Iris pigment epithelial cell (primary cell): ENCODE measurements at places on chromosomes 5 and 9.

- DNase-seq, result peak; percentile 26
Measured at GRCh38 chr5:126139773-126140172, 283.4 kb upstream of the GRAMD2B start.

DNA sequence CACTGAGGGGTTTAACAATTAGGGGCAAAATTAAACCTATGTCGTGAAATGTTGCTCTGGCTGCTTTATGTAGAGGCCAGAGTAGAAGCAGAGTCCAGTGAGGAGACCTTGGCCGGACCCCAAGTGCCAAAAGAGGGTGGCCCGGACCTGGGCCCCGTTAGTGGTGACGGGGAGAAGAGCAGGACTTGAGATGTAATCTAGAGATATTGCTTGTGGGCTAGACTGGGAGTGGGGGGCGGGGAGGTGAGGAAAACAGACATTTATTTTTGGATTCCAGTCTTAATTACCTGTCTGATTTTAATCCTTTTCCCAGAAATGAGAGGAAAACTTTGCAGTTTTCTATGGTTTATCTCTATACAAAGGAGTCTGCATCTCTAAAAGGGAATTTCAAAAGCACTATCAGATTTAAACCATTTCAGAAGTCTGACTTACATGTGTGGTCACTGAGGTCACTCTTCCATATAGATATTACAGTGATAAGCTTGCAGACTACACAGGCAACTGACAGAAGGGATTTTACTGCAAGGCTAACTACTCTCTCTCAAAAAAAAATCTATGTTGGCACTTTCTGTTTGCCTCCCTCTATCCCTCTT, 108.1 kb downstream of the MED27 start:
- no peak for DNase-seq

GRCh38 chr9:106697390-106697749, 165.6 kb upstream of the ZNF462 start:
- DNase-seq, result no peak

DNA sequence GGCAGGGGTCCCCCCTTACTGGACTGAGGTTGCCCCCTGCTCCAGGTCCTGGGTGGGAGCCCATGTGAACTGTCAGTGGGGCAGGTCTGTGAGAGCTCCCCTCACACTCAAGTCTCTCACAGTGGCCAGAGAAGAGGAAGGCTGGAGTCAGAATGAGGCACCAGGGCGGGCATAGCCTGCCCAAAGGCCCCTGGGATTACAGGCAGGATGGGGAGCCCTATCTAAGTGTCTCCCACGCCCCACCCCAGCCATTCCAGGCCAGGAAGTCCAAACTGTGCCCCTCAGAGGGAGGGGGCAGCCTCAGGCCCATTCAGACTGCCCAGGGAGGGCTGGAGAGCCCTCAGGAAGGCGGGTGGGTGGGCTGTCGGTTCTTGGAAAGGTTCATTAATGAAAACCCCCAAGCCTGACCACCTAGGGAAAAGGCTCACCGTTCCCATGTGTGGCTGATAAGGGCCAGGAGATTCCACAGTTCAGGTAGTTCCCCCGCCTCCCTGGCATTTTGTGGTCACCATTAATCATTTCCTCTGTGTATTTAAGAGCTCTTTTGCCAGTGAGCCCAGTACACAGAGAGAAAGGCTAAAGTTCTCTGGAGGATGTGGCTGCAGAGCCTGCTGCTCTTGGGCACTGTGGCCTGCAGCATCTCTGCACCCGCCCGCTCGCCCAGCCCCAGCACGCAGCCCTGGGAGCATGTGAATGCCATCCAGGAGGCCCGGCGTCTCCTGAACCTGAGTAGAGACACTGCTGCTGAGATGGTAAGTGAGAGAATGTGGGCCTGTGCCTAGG, at the start of gene CSF2:
Gene CSF2, plus strand, starts transcription at position 559 of the 783 bp plus-strand sequence. Its CDS starts 35 bp downstream, at position 594.
- peak; percentile 59 for DNase-seq

DNA sequence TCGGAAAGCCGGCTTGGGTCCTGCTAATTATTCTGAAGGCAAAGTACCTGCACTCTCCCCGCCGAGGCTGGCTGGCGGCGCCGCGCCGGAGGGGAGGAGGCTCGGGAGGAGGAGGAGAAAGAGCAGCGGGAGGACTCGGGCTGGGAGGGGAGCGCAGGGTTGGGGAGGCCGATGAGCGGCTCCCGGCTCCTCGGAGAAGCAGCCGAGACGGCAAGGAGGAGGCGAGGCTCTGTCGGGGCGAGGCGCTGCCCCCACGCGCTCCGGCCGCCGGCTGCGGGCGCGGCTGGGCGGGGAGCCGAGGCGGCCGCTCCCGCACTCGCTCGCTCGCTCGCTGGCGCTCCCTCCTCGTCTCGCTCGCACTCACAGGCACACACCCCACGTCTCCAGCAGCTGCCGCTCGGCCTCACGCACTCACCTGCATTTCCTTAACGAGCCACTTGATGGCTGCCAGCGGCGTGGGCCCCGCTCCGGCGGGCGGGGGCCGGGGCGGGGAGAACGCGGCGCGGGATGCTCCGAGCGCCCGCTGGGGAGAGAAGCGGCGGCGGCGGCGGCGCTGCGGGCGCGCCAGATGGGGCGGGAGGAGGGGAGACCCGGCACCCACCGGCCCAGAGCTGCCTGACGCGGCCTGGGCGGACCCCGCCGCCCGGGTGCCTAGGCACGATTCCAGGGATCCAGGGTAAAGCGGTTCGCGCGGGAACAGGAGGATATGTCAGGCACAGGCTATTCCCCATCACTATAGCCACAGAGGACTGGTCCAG, at the start of gene PTPRD:
Gene PTPRD, minus strand, starts transcription at position 362 of the 758 bp plus-strand sequence.
- peak; percentile 39 for DNase-seq

- peak; percentile 79 for DNase-seq
Measured at GRCh38 chr9:18658804-18659705, 185.1 kb downstream of the ADAMTSL1 start.

GRCh38 chr9:94511955-94512265, 43.0 kb upstream of the PCAT7 start:
- DNase-seq, result no peak

DNA sequence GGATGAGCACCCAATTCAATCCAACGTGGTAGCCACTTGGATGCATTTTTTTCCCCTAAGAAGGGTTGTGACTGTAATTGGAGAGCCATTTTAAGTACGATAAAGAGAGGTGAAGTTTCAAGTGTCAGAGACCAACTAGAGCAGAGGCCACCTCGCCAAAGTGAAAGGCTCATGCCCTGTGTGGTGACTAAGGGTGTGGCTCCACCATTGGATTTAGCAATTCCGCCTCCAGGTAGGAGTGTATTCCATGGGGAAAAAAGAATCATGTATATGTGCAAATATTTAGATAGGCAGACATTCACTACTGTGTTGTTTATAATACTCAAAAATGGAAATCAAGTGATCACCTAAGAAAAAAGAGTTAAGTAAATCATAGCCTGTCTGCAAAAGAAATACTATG, 53.1 kb upstream of the S1PR3 start:
- no peak for DNase-seq

DNA sequence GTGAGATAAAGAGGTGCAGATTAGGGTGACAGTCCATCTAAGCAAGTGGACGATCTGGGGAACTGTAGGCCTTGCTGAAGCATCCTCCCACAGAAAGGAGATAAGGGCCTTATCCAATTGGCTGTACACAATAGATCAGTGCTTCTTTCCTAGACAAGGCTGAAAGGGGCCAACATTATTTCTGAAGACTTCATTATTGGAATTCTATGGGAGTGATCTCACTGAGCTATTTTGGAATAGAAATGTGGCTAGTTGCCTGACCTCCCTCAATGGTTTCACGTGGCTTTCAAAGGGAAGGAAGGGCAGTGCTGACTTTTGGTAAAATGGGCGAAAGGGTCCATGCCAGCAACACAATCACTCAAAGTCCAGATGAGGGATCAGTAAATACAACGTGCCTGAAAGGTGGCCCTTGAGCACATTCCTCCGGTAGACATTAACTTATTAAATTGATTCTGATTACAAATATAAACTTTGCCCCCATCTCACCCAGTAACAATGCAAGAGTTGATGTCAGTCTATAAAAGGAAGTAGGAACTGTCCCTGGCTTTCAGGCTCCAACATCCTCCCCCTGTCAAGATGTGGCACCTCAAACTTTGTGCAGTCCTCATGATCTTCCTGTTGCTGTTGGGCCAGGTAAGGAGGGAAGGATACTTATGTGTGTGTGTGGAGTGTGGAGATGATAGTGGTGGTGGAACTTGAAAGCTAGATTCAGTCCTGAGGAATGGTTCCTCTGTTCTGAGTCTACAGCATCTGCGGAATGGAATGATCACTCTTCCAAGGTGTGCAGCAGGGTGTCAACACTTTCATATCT, at the start of gene LEAP2:
Gene LEAP2, plus strand, starts transcription at position 550 of the 811 bp plus-strand sequence. Its CDS starts 27 bp downstream, at position 577.
- DNase-seq, result no peak
